ENCODE measurements at places on chromosomes 16 and 17.

DNA sequence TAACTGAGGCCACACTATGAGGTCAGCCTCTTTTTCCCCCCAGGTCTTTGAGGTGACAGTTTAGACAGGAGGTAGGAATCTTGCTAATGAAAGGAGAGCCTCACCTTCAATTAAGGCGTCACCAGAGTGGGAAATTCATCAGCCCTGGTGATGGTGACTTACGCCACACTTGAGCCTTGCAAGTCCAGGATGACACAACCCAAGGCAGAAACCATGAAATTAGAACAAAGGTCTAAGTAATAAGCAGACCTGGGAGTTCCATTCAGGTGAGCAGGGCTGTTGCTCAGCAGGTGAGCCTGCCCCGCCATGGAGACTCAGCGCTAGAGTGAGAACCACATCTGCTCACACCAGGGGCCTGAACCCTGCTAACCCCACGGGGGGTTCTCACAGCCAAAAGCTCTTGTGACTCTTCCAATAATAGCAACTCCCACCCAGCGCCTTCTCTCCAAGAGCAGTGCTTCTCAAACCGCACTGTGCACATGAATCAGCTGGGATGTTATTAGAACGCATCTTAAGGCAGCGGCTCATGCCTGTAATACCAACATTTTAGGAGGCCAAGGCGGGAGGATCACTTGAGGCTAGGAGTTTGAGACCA is 28.7 kb upstream of the KIFC3 start:
- DNase-seq = no peak

DNA sequence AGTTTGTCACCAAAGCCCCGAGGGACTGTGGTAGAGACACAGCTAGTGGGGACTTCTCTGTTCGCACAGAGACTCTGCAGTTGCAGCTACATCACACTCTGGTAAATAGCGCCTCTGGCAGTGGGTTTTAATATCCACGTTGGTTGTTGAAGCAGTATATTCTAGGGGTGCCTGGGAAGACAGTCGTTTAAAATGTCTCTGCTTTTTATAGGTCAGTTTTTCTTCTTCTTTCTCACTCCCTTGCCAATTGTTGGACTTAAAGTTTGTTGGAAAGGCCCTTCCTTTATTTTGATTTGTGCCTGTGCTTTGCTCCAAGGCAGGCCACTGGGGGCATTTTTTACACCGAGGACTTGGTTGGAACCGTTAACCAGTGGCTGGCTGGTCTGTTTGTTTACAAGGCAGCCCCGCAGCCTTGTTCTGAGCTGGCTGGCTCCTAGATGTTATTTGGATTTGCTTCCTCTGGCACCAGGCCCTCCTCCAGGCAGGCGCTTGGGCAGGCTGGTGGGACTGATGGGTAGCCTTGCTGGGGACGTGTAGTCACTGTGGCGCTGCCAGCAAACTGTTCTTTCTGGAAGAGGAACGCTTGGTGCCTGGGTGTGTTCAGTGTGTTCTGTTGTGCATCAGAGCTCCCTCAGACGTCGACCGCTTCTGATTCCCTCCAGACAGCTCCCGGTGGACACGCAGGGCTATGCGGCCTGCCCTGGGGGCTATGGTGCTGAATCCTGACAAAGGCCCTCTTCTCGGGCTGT is 218.2 kb upstream of the CHMP6 start:
- DNase-seq = no peak

DNA sequence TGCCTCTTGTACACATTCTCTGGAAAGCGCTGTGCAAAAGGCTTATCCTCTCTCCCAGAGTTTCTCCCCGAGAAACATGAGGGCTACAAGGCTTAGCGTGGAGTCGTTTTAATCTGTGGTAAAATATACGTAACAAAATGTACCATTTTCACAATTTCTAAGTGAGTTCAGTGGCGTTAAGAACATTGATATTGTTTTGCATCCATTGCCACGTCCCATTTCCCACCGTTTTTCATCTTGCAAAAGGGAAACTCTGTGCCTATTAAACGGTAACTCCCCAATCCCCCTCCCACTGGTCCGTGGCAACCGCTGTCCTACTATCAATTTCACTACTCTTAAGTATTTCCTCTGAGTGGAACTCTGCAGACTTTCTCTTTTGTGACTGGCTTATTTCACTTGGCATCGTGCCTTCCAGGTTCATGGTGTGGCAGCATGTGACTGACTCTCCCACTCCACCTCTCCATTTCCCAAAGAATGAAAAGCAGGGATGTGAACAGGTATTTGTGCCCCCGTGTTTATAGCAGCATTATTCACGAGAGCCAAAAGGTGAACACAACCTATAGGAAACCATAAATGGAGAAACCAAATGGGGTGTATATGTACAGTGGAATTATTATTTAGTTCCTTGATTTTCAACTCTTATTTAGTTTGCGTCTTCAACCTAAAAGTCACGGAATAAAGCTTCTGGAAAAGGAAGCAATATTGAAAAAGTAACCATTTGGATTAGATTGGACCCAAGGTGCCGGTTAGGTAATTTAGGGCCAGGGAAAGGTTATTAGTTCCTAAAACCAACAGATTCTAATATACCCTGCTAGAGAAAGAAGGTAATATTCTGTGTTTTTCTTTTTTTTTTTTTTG is 1.1 kb upstream of the USP32 start:
- DNase-seq = peak; percentile 87

DNA sequence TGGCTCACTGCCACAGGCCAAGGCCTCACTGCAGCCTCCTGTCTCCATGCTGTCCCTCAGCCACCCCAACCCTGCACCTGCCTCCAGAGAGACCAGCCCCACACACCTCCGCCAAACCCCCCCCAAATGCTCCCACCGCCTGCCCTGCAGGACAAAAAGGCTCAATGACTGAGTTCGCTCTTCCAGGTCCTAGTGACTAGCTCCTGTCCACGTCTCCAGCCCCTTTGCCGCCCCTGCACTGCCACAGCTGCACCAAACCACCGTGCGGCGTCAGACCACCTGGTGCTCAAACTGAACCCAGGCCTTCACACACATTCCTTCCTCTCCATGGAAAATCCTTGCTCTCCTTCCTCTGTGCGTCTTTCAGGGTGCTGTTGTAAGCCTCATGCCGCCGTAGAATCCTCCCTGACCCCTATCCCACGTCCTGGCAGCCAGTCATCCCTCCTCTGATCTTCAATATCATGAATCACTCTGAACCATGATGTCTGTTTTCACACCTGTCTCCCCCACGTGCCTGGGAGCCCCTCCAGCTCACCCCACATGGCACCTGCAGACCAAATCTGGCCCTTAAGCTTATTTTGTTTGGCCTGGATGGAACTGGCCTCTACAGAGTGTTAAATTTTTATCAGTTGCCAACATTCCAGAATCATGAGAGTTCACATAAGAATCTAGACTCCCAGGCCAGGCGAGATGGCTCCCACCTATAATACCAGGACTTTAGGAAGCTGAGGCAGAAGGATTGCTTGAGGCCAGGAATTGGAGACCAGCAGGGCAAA is 4.3 kb upstream of the GSG1L start:
- no peak for DNase-seq

DNA sequence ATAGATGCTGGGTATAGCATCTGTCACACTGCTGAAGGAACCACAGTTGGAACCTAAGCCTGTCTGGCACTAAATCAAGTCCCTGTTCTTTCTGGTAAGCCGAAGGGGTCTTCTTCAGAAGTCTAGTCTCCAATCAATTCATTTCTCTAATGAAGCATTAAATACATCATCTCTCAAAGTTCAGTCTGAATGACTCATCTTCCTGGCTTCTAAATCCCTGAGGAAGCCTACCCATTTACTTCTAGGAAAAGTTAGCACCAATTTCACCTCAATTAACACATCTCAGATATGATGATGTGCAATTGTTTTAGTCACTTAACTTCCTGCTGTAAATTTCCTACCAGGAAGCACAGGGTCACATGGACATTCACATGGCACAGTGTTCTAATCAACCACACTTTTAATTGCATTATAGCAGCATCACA is 49.9 kb downstream of the TEX14 start:
- DNase-seq = no peak

GRCh38 chr16:77467821-77468335 is 33.0 kb upstream of the ADAMTS18 start:
- no peak for DNase-seq

- DNase-seq = peak; percentile 21
Measured at GRCh38 chr17:71472809-71473789, 647.7 kb upstream of the SOX9 start.

GRCh38 chr17:19316761-19317358 is 45.7 kb downstream of the B9D1 start:
- no peak for DNase-seq

GRCh38 chr16:67246756-67247191 is 507 bp downstream of the FHOD1 start:
- DNase-seq = no peak

GRCh38 chr16:65760874-65761273 is 605.6 kb upstream of the CDH5 start:
- no peak for DNase-seq

DNA sequence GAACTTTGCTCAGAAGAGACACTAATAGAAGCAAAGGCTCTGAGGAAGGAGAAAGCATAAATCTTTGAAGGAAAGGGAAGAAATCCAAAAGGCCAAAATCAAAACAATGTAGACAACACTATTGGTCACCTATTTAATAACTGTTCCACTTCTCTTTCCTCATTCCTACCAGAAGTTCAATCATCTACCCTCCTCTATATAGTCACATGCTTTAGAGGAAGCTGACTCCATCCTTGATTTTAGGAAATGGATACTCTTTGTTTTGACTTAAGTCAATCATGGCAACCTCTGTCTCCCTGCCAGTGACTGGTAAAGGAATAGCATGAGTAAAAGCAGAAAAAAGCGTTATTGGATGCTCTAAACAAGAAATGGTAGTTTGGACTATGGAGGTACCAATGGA is 7.3 kb downstream of the BRIP1 start:
- peak; percentile 78 for DNase-seq

DNA sequence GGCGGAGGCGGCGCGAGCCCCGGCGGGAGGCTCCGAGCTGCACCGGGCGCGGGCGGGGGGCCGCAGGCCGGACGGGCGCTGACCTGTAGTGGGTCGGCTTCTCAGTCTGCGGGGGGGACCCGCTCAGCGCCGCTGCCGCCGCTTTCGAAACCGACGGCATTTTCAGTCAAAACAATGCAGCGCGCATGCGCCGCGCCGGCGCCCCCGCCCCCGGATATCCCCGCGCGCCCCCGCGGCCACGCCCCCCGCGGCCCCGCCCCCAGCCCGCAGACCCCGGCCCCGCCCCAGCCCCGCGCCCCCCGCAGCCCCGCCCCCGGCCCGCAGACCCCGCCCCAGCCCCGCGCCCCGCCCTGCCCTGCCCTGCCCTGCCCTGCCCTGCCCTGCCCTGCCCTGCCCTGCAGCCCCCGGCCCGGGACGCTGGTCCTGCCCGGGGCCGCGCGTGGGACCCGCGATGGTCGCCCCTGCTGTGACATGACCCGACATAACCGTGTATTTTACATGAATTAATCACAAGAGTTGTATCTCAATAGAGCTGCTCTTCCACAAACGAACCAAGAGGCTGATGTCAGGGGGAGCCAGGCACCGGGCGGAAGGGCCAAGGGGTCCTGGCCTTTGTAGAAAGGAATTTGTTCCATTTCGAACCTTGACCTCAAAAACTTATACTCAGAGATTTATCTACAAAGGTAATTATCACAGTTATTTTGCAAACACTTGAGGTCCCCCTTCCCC is at the start of gene UNKL:
Gene UNKL, minus strand, starts transcription at position 173 of the 729 bp plus-strand sequence. Its CDS starts 13 bp downstream, at position 160.
- peak; percentile 84 for DNase-seq

- no peak for DNase-seq
Measured at GRCh38 chr17:79298799-79299198, 224.2 kb downstream of the ENGASE start.

DNA sequence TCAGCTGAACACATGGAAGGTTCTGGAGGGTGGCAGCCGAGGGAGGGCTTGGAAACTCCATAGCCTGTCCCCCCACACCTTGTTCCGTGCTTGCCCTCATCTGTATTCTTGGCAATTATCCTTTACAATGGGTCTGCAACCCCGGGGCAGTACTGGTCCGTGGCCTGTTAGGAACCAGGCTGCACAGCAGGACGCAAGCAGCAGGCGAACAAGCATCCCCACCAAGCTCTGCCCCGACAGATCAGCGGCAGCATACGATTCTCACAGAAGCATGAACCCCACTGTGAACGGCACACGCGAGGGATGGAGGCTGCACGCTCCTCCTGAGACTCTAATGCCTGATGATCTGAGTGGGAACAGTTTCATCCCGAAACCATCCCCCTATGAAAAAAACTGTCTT is 6.2 kb downstream of the WDR45B start:
- DNase-seq = no peak

GRCh38 chr16:26475596-26475995 is 591.1 kb upstream of the C16orf82 start:
- DNase-seq = no peak

DNA sequence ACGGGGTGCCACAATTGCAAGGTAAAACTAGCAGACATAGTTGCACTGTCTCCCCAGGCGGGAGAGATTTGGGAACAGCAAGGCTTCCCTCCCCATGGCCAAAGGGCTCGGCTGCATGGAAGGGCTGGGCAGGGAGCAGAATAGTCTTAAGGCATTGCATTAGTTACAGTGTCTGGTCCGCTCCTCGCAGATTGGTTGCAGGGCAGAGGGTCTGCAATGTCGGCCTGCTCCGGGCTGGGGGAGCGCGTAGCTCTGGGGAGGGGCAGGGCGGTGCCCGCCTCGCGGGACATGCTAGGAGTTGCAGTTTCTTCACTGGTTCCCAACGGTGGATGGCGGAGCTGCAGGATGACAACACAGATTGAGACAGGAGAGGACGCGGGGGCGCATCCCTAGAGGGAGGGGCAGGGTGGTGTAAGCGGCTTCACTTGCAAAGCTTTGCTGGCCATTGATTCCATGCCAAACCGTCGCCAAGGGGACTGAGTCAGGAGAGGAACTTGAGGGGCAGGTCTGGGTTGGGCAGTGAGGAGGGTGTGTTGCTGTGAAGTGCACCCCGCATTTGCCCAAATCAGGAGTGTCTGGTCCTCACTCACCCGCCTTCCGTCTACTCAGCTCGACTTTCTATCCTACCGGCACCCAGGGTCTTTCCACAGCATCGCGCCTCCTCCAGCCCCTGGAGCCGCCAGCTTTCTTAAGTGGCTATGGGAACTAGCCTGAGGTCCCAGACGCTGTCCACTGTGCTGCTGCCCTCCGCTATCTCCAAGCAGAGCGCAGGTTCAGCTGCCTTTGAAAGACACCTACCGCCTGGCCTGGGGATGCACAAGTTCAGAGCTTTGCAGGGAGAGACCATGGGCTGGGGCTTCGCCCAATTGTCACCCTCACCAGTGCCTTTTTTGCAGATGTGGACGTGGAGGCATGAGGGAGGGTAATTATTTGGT is 1748.9 kb downstream of the TP53TG3F start:
- DNase-seq = no peak

- DNase-seq = no peak
Measured at GRCh38 chr17:61475726-61476125, 23.5 kb downstream of the TBX4 start.

All from suppressor macrophage treated with lipopolysaccharide for 4 hours (primary cell).